ENCODE measurements at places on chromosomes 2 and 18.

DNA sequence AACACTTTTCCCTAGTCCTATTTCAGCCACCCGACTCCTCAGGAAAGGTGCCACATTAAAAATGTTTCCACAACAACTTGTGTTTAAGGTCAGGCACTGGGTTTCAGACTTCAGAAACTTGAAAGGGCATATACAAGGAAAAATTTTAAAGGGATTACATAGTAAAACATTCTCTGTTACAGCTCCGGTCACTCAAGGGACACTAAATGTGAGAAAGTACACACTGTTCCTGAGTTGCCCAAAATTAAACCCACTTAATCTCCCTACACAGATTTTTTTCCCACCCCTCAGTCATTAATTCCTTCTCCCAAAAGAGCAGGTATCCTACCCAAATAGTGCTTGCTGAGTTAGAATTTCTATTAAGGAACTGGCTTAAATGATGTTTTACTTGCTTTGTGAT, 14.2 kb downstream of the STK39 start:
- DNase-seq = no peak

GRCh38 chr2:136828774-136829173, 63.4 kb downstream of the THSD7B start:
- DNase-seq = no peak

- no peak for DNase-seq
Measured at GRCh38 chr2:85537600-85538506, 1.1 kb upstream of the MAT2A start.

DNA sequence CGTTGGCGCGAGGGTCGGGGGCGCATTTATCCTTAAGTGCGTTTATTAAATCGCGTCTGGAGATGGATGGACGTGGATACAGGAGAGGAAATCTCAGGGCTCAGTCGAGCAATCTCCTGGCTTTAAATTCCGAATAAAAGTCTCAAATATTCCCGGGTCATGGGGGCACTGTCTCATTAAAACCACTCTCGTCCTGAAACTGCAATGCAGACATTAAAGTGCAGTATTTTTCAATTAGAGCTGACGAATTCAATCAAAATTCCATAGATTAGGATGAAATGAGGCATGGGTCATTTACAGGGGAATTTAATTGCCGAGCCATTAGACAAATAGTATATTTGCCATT, 10.7 kb upstream of the GBX2 start:
- no peak for DNase-seq

GRCh38 chr18:69556228-69556627, 155.5 kb downstream of the DOK6 start:
- DNase-seq = no peak

DNA sequence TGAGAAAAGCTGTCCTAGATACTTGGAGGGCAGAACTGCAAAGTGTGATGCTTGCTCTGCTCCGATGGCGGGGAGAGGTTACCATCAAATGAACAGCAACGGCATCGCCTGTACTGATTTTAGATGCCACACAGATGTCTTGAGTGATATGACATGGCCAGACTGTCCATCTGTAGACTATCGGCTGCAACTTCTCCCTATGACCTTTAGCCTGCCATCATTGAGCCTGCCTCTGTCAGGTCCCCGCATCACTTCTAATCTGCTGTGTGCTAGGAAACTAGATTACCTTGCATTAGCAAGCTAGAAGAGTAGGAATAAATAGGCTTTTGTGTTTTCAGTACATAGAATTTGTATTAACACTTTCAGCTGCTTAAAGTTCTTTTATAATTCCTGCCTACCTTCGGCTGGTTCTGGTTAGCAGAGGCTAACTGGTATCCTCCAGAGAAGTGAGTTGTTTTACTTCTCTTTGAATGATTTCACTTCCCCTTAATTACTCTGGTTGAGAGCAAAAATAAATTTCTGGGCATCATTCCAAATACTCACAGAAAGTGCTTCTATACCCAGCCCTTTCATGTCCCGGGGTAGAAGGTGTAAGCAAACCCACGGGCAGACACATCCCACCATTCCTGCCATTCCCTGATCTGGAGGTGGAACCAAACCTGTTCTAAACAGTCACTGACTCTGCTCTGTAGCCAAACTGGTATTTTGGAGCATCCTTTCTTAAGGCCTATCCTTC, 24.0 kb downstream of the GAREM2 start:
- DNase-seq = no peak
